Umbilical cord (tissue), 2 donors: ENCODE measurements at places on chromosomes 3 and 15. TPM values are rescaled to one million over a fixed set of nuclear protein-coding genes. Genes with fewer than 3 reads are reported as not detected.

The TARS3 gene
- 15.9 TPM for total RNA-seq

DNA sequence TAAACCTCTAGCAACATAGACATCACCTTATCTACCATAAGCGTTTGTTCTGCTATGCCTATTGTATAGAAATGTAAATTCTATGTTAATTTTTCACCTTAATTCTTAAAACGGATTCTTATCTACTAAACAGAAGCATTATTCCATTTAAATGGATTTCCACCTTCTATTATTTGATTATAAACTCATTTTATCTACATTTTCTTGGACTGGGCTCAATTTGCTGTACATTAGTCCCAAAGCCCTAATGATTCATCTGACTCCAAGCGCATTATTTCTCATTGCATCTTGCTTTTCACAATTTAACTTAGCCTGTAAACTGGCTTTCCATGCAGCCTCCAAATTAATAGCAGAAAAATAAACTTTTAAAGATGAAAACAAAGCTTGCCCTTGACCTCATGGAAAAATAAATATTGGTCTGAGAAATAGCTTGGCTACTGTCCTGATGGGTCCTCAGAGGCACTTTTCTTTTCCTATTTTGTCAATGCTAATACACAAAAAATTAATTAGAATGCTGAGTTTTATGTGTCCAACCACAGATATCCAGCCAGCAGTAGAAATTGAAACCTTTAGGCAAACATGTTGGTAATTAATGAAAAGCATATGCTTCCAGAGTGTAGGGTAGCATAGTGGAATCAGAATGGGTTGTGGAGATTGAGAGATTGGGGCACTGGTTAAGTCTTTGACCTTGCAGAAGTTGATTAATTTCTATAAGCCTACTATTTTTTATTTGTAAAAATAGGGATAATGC, 81.4 kb upstream of the CFAP20DC start:
- DNase-seq, result no peak

GRCh38 chr15:32737304-32737703, 19.5 kb downstream of the GREM1 start:
- DNase-seq, result no peak

The STRIT1 gene
- not detected for total RNA-seq

DNA sequence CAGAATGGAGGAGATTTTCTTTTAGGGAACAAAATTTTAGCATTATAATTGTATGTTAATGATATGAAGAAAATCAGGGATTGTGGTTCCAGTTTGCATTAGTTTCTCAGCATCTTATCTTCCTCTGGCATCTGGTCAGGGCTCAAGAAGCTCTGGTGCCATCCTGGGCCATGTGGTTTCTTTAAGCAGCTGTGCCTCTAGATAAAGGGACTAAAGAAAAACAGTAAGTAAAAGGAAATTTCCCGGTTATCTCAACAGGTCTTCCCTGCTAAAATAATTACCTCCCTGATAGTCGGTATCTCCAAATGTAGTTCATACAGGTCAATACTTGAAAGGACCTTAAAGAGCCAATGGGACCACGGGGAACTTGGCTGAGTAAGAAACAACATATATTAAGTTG, 375.1 kb upstream of the RBMS3 start:
- no peak for DNase-seq

GRCh38 chr3:48695393-48695753, 9.7 kb upstream of the NCKIPSD start:
- no peak for DNase-seq

DNA sequence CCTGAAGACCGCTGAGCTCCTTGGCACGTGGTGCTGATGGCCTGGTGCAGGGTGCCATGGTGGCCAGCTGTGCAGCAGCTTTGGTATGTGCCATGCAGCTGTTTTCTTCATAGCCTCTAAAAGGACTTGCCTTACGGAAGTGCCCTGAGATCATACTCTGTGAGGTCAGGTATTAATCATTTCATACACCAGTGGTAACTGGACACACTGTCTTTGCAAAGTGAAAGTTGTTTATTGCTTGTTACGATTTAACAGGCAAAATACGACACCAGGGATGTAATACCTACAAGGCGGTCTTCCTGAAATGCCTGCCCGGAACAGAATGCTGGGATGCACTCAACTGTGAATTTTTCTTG, 184.6 kb downstream of the ATP10A start:
- no peak for DNase-seq

DNA sequence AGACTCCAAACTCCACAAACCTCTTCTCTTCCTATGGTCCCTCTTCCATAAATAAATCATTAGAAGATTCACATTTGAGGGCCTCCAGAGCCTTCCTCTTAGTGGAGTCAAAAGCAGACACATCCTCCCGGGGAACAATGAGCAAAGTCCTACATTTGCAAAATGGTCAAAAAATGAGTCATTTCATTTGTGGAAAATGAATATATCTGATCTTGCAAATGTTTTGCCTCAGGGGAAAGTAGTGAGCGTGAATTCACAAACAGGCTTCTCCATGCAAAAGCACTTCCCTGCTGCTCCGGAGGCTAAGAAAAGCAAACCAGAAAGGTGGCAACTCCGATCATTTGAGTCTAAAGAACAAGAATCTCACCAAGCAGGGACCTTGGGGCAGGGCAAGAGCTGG, 86.7 kb upstream of the IQSEC1 start:
- DNase-seq, result peak; percentile 5

The NT5DC2 gene
- 104 TPM for total RNA-seq

The TMEM266 gene
- 1.4 TPM for total RNA-seq

DNA sequence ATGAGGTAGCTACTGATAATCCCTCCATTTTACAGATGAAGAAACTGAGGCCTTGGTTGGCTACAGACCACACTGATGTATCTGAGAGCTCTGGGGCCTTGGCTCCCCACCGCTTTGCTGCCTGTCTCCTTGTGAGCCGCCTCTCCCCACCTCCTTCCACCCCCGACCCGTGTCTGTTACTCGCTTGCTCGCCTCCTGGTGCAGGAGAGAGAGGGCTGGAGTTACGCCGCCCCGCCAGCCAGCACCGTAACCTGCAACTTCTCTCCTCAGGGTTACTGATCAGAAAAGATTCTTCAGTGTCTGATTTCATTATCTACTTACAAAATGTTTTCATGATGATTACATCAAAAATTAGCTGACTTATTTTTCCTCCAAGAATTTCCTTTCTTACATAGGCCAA, 34.1 kb downstream of the TM2D3 start:
- no peak for DNase-seq

GRCh38 chr3:58025837-58026569, 17.8 kb downstream of the FLNB start:
- no peak for DNase-seq

GRCh38 chr3:183883291-183884096, 1.2 kb downstream of the PARL start:
- DNase-seq, result no peak

DNA sequence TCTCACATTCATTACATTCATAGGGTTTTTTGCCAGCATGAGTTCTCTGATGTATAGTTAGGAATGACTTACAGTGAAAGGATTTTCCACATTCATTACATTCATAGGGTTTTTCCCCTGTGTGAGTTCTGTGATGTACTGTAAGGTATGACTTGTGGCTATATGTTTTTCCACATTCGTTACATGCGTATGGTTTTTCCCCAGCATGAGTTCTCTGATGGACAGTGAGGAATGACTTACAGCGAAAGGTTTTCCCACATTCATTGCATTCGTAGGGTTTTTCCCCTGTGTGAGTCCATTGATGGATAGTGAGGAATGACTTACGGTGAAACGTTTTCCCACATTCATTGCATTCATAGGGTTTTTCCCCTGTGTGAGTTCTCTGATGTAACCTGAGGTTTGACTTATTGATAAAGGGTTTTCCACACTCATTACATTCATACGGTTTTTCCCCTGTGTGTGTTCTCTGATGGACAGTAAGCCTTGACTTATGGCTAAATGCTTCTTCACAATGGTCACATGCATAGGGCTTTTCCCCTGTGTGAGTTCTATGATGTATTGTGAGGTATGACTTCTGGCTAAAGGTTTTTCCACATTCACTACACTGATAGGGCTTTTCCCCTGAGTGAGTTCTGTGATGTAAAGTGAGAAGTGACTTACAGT, 47.4 kb downstream of the ZNF717 start:
- DNase-seq, result no peak

The MUC4 gene
- total RNA-seq, result 1.7 TPM
